Daoy (cell line): ENCODE measurements at places on chromosomes 7 and 10. TPM values are rescaled to one million over a fixed set of nuclear protein-coding genes. Genes with fewer than 3 reads are reported as not detected.

DNA sequence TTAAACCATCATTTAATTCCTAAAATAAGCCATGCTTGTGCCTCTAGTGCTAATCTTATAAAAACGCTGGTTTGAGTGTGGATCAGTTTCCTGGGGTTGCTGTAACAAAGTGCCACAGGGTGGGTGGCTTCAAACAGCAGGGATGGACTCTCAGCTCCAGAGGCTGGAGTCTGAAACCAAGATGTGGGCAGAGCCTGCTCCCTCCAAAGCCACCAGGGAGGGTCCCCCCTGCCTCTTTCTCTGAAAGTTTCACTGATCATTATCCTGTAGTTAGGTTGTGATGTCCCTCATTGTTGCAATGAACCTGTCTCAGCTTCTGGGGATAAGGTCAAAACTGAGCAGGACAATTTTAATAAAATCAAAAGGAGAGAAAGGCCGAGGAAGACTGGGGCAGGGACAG, 251.9 kb upstream of the TCERG1L start:
- DNase-seq: no peak

DNA sequence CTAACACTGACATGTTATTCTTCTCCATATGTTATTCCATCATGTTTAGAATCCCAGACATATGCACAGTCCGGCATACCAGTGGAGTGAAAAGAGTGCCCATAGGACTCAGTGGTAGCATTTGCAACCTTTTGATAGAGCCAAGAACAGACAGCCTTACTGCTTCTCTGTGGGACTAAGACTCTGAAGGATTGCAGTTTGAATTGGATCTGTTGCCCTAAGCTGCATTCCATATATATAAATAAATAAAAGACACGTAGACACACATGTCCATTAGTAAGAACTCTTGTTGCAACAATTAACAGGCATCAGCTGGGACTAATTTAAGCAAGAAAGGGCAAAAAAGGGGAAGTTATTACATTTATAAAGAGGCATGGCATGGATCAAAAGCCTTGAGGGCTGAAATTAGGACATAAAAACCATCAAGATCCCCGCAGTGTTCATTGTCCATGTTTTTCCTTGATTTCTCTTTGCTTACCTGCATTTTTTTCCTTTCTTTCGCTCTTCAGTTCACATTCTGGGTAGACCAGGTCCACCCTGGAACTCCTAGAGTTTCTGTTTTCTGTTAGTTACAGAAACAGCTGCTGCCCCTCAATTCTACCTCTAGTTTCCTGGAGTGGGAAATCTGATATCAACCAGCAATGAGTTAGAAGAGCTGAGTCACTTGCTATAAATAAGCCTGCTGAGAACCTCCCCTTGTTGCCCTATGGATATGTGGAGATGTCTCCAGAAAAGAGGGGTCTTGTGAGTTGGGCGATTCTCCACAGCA, 132.4 kb downstream of the SORCS1 start:
- no peak for DNase-seq

- no peak for DNase-seq
These were observed 28.9 kb upstream of the TMEM72 start for GRCh38 chr10:44882166-44882720.

GRCh38 chr7:10696064-10696463, 277.6 kb upstream of the PHF14 start:
- DNase-seq: no peak

MCMBP gene
- total RNA-seq: 60.6 and 70.4 TPM in 2 replicates
